ENCODE measurements at places on chromosomes 4 and X.
A peak's percentile ranks its signal among the peaks of the same experiment; 100 is the strongest.

- DNase-seq: no peak
Observed at GRCh38 chr4:104967034-104967401, 179.7 kb upstream of the TET2 start.

DNA sequence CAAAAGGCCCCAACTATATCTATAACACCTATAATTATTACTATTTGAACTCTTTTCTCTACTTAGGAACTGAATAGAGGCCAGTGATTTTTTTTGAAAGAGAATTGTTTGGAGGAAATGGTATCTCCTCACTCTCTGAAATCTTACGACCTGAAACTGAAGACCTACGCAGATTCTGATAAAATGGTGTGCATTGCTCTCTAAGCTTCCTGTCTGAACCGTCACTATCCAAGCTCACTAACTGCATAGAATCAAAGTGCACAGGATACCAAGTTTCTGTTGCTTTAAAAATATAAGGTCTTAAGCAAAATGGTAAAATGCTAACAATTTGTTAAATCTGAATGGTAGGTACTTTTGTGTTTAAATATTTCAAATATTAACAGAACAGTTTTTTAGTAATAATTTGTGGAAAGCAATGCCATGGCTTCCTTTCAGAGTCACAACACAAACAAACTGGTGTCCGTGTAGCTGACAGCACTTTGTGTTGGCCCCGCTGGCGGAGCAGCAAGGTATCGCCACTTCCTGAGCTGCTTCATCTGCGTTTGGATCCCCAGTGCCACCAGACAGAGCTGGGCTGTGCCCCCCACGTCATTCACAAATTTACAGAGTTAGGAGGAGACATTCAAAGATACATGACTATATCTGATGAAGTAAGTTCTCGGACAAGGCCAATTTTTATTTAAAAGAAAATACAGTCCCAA is 313.9 kb downstream of the FBXW7 start:
- no peak for DNase-seq

DNA sequence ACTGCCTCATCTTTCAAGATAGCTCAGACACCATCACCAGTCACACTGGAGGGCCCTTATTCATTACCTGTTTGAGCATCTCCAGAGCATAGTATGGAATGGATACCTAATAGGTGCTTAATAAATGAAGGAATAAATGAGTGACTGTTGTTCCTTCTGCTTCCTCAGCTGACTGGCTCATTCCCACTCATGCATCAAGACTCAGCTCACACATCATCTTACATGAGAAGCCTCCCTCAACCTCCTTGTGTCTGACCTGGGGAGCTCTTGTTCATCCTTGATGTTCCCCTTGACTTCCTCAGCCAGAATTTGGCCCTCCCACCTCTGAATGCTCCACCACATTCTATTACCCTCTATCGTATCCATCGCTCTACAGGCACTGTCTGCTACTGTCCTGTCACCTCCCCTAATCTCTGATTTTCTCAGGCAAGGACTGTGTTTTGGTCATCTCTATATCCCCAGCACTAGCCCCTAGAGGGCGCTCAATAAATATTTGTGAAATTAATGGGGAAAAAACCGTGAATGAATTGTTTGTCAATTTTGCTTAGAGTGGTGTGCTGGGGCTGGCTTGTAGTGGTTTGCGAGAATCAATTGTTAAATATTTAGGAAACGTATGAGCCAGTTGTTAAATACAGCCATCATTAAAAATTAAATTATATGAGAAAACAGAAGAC is 88.3 kb downstream of the NHSL2 start:
- peak; percentile 16 for DNase-seq

DNA sequence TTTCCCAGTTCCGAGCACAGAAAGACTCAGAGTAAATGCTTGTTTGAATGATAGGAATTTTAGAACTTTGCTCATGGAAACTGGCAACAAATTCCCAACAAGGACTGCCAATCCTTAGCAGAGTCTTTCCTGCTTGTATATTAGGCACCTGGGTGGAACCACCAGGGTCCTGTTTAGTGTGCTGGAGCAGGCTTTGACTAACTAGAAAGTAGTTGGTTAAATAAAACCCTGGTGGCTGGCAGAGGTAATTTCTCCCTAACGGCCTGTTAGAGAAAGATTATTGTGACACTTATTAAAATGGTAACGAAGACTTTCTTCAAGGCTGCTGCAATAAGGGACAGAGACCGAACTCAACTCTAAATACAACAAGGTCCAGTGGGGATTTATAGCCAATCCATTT is 103.6 kb upstream of the TEX13D start:
- DNase-seq: no peak

DNA sequence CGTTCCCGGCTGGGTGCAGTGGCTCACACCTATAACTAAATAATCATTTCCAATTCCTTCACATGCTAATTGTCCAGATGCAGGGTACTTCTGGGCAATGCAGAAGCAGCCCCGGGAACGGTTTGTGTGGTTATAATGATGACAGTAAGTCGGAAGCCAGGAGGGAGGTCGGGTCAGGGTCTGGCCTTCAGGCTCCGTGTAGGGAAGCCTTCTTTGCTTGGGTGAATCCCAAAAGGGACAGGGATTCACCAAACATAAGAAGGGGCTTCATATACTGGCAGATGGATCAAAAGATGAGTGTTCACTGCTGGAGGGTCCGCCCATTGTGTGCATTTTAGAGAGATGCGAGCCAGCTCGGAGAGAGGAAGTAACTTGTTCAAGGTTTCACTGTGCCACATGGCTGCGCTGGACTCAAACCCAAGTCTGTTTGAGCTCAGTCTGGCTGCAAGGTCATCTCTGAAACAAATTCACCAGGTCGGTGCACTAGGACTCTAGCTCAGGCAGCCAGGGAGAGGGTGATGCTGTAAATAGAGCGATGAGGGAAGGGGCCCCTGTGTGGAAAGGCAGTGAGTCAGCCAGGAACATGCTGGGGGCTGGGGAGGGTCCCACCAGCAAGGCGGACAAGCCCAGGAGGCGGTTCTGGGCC is 4.8 kb upstream of the KIAA0232 start:
- DNase-seq: no peak
